ENCODE measurements at places on chromosomes 5 and 9. TPM values are rescaled to one million over a fixed set of nuclear protein-coding genes. Genes with fewer than 3 reads are reported as not detected.

GRCh38 chr5:130324953-130325671 is 420.8 kb downstream of the CHSY3 start:
- no peak for DNase-seq

The GPR151 gene
- 0.06 TPM for polyA plus RNA-seq

- no peak for DNase-seq
These were observed 2.1 kb downstream of the SLC22A5 start for GRCh38 chr5:132371603-132371994.

- DNase-seq, result peak; percentile 11
These were observed 10.7 kb downstream of the IFNA5 start for GRCh38 chr9:21294364-21294774.

- DNase-seq, result no peak
These were observed 1.6 kb downstream of the PLCXD3 start for GRCh38 chr5:41508696-41509398.

DNA sequence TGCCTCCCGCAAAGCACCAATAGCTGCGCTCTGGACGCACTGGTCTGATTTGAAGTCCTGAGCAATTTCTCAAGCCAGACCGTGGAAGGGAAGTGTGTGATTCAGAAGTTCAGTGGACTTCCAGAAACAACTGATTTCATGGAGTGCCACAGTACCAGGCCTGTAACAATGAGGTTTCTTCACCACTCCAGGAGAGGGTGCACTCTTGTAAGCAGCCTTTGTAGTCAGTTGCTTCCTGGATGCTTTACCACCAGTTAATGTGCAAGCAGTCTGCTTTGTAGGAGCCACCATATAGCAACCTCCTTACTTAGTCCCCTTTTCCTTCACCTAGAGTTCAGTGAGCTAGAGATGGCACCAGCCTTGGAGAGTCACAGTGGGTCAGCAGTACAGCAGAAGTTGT is 12.3 kb downstream of the CAAP1 start:
- no peak for DNase-seq

The PCDHB4 gene
- 0.10 TPM for polyA plus RNA-seq

DNA sequence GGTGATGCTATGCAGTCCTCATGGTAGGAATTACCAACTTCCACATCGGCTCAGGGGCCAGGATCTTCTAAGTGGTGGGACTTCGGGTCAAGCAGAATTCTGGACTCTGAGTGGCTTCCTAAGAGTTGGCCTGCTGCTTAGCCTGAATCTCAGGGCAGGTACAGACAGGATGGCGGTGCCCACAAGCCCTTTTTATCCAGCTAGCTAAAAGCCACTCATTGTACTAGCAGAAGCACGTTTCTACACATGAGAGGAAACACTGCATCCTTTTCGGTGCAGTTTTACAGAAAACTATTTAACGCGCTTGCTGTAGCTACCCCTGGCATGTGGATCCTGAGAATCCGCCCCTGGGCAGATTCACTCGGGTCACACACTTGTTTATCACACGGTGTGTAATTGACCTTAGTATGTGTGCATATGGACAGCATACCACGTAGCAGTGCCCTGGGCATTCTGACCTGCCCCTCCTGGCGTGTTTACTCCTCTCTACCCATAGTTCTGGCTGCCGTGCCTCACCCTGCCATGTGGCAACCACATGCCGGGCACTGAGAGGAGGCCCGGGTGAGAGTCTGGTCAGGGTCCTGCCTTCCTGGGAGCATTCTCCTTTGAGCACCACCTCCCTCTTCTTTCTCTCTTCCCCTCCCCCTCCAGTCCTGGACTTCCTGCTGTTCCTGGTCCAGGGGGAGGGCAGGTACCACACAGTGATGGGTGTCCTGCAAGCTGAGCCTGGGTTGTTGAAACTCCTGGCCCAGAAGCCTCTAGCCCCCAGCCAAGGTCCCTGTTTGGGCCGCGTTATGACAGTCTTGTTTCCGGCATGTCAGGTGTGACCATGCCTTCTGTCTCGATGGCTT is 65.9 kb downstream of the DAB2IP start:
- DNase-seq, result no peak

- no peak for DNase-seq
These were observed 30.4 kb downstream of the PTTG1 start for GRCh38 chr5:160452036-160452435.

- DNase-seq, result no peak
These were observed 41.8 kb downstream of the TNFSF8 start for GRCh38 chr9:114888607-114889006.

GRCh38 chr9:136202454-136203407 is 2.2 kb downstream of the LHX3 start:
- no peak for DNase-seq

The SPARC gene
- polyA plus RNA-seq, result 4,504 TPM

DNA sequence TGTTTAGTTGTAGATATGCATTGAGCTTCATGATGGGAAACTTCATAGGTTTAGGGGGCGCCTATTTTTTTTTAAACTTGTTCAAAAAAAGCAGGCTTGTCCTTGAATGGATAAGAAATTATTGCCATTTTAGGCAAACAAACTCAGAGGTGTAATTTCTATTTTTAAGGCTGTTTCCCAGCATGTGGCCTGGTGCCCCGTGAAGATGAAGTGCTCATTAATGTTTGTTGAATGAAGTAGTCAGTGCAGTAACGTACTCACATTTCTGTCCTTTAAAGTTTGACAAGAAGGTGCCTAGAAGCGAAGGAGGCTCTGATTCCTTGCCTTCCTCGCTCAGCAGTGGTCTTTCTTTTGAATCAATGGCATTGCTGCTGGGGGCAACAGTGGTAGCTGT is 54.3 kb downstream of the ZNF618 start:
- DNase-seq, result no peak

DNA sequence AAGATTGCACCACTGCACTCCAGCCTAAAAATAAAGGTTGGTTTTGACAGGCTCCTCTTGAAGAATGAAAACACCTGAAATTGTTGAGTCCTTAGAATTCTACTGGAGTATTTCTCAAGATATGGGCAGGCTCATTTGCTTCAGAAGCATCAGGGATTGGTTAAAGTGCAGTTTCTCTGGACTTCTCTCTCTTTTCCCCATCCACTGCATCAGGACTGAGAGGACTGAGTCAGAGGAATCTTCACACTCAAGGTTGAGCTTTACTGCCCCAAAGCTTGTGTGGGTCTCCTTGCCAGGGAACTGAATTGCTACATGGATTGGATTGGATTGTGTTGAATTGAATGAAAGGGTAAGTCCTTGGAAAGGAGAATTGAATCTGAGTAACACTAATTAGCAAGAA is 7.5 kb upstream of the CCDC69 start:
- DNase-seq, result no peak

- DNase-seq, result no peak
These were observed 71.2 kb downstream of the SYK start for GRCh38 chr9:90872835-90873294.

The PIP5KL1 gene
- polyA plus RNA-seq, result 2.3 TPM

DNA sequence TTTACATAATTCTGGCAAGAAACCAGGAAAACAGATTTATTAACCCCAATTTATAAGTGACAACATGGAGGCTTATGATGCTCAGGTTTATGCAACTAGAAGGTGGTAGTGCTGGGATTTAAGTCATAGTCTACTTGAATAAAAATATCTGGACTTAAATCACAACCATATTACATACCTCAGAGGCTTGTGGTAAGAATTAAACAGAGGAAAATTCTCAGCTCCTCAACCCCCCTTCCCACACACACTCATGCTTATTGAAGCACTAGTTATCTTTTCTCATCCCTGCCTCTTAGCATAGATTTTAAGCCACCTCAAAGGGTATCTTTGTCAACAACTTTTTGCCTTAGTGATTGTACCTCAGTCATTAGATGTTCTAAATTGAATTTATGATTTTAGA is 731.0 kb downstream of the PRELID2 start:
- no peak for DNase-seq

The TUSC1 gene
- 9.5 TPM for polyA plus RNA-seq

DNA sequence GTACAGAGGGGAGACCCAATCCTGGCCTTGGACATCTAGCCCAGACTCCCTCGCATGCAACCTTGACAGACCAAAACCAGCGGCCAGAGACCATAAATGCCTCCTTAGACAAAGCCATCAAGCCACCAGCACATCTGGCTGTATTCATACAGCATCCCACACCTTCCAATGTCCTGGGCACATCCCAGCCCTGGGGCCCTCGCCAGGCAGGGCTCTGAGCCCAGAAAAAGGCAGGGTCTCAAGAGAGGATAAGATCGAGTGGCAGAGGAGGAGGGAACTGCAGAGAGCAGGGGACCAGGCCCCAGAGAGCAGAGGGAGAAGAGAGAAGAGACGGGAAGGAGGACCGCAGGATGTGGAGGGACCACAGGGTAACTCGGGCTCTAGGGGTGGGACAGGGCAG is 45.4 kb downstream of the CAMK2A start:
- no peak for DNase-seq

The FGD3 gene
- polyA plus RNA-seq, result not detected

- peak; percentile 89 for DNase-seq
These were observed 865 bp upstream of the SLC22A4 start for GRCh38 chr5:132293066-132293991.

DNA sequence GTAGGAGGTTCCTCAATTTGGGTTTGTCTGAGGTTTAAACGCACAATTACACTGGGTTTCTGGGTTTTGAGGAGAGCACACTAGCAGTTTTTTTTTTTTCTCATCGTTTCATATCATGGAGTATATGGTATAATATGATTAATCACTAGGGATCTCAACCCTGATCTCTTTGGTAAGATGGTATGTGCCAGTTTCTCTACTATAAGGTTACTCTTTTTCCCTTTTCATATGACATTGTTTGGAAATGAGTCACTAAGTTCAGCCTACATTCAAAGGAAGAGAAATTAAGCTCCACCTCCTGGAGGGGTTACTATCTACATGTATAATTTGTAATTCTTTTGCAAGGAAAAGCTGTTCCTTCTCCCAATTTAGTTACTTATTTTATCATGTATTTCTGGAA is 35.2 kb downstream of the MTRR start:
- peak; percentile 41 for DNase-seq

- DNase-seq, result no peak
These were observed 9.0 kb downstream of the NRARP start for GRCh38 chr9:137293094-137293481.

The ZNF879 gene
- 1.2 TPM for polyA plus RNA-seq

The PAPPA gene
- polyA plus RNA-seq, result 0.41 TPM

- DNase-seq, result peak; percentile 85
These were observed 399 bp upstream of the FBN2 start for GRCh38 chr5:128538250-128539037.

- DNase-seq, result no peak
These were observed 572.9 kb upstream of the SGCD start for GRCh38 chr5:155753943-155754581.

The NTNG2 gene
- 0.11 TPM for polyA plus RNA-seq

The TICAM2 gene
- 0.10 TPM for polyA plus RNA-seq

The CCDC192 gene
- polyA plus RNA-seq, result not detected

The C9 gene
- 0.03 TPM for polyA plus RNA-seq

DNA sequence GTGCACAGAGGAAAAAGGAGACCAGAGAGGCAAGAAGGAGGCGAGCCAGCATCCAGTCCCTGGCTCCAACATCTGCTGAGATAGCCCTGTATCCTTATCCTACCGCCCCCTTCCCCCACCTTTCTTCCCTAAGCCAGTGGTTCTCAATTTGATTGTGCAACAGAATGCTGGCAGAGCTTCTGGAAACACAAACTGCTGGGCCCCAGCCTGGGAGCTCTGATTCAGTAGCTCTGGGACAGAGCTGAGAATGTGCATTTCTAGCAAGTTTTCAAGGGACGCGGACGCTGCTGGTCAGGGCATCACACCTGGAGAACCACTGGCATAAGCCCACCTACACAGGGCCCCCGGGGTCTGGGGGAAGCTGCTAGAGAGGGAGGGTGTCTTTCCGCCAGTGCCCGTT is 21.1 kb downstream of the AK8 start:
- no peak for DNase-seq

GRCh38 chr9:130453487-130453886 is 8.7 kb downstream of the ASS1 start:
- peak; percentile 93 for DNase-seq

GRCh38 chr5:54159893-54160195 is 150.5 kb downstream of the ARL15 start:
- no peak for DNase-seq

DNA sequence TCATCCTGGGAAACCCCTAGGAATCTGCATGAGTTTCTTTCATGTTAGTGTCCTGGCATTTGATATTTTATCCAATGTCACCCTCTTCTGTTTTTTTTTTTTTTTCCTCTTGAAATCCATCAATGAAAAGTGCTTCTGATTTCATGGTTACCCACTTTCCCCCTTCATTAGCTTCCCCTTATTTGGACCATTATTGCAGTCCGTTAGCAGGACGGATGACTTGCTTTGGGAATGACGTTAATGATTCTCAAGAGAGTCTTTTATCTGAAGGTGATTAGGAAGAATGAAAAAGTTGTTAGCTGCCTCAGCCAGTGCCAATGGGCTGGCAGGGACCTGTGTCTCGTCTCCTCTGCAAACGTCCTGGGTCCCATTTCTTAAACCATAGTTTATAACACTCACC is 134.7 kb downstream of the SEMA6A start:
- no peak for DNase-seq

- DNase-seq, result no peak
These were observed 117.2 kb downstream of the APBA1 start for GRCh38 chr9:69554945-69555344.

DNA sequence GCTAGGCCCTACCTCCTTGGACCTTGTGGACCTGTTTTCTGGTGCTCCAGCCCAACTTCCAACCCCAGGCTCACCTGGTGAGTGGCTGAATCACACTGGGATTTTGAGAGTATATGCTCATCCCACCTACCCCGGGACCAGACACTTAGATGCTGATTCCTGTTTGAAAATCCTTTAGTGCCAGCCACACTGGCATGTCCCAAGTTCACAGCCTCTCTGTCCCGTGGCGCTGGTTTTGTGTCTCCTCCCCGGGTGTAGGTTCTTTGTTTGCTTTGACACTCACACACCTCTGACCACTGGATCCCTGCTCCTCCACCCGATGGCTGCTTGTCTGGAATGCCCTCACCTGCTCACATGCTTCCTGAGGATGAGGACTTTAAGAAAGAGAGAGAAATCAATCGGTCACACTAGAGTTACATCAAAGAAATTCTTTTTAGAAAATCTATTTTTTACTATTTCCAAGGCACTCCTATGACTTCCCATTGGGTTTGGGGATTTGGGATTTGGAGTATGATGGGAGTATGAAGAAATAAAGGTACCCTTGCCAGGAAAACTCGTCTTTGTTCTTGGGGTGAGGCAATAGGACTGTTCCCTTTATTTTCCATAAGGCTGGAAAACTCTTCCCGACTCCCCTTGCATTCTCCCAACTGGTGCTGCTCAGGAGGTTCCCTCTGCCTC is 7.3 kb upstream of the SLC25A48 start:
- DNase-seq, result no peak

The SLC34A3 gene
- polyA plus RNA-seq, result not detected
